Stimulated activated CD8-positive, alpha-beta memory T cell treated with anti-CD3 and anti-CD28 coated beads, Interleukin-4, amount 100 ng/mL, for 1 hour (primary cell): ENCODE measurements at places on chromosomes 6 and 20.

- DNase-seq, result no peak
Observed at GRCh38 chr6:33958526-33959328, 154.9 kb upstream of the MLN start.

DNA sequence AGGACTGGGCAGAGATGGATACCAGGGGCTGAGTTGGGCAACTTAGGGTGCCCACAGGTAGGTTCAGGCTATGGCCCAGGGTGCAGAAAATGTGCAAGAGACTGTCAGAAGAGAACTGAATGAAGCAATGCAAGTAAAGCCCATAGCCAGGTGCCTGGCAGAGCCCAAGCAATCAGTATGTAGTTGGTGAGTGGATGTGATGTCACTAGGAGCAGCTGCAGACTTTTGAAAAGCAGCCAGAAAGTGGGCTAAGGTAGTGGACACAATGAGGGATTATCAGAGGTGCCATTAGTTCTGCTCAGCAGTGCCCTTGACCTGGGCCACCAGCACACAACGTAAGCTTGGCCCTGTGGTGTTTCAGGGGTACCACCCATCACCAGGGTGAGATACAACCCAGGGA lies 135.3 kb downstream of the SOBP start:
- DNase-seq, result no peak

GRCh38 chr6:133248241-133249001 lies 7.3 kb downstream of the EYA4 start:
- no peak for DNase-seq

GRCh38 chr20:32535953-32536823 lies 48.9 kb downstream of the NOL4L start:
- DNase-seq, result peak; percentile 55

GRCh38 chr6:111722179-111722731 lies 116.6 kb upstream of the TRAF3IP2 start:
- DNase-seq, result no peak

DNA sequence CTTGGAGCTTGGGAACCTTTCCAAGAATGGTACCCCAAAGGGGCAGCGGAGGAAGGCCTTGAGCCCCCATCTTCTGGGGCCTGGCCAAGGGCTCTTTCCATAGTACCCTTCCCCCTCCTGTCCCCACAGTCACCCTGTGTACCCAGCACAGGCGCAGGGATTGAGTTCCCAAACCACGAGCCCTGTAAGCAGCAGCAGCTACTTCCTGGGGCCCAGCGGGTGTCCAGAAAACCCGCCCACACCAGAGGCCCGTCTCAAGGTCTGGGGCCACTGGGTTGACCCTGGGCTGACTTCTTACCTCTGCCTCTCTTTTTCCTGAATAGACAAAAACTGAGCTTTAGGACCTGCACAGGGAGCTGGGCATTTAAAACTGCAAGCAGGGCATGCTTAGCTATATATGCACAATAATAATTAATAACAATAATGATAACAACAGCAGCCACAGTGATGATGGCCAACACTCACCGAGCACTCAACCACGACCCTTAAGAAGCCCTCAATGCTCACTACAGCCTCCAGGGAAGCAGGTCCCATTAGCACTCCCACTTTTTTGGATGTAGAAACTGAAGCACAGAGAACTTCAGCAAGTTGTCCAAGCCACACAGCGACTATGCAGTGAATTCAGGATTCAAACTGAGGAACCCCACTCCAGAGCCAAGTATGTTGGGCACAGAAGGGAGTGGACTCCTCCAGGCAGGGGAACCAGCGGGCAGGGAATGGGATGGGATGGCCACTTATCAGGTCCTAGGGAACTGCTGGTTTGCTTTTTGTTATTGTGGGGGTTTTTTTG lies 14.5 kb downstream of the NOL4L start:
- no peak for DNase-seq
